ENCODE measurements at places on chromosomes 11 and 22.

- no peak for DNase-seq
Measured at GRCh38 chr22:44698531-44699421, 3.2 kb upstream of the PRR5 start.

GRCh38 chr11:118902336-118903203 lies 18.9 kb downstream of the CXCR5 start:
- no peak for DNase-seq

DNA sequence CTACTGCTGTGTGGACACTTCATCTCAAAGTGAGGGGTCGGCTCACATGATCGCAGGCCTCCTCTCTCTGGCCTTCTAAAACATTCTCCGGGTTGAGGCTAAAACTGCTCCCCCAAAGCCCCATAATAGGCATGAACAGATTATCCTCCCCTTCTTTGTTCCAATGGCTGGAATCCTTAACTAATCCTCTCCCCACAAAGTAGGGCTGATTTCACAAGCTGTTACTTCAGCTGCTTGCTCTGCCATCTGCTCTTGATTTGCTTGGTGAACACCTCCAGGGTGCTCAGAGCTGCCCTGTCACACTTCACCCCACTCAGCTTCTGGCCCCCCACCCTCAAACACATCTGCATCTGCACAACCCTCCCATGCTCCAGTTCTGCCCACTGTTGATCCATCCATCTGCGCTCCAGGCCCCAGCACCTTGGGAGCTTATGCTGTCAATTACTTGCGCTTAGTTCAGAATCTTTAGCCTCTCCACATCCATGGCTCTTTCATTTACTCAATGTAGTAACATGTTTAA lies 173.1 kb upstream of the API5 start:
- no peak for DNase-seq

DNA sequence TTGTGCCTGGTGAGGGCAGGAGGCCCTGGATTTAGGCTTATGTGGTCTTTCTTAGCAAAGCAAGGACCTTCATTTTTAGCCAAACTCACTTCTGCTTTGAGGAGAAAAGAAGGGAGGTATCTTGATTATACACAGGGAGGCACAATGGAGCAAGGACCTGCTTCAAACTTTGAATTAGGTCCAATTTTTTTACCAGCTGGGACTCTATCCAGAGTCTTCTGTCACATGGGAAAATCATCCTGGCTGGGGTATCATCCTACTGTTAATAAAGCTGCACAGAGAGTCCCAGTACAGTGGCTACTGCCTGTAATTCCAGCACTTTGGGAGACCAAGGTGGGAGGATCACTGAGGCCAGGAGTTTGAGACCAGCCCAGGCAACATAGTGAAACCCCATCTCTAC lies 87.8 kb downstream of the CWC15 start:
- no peak for DNase-seq

DNA sequence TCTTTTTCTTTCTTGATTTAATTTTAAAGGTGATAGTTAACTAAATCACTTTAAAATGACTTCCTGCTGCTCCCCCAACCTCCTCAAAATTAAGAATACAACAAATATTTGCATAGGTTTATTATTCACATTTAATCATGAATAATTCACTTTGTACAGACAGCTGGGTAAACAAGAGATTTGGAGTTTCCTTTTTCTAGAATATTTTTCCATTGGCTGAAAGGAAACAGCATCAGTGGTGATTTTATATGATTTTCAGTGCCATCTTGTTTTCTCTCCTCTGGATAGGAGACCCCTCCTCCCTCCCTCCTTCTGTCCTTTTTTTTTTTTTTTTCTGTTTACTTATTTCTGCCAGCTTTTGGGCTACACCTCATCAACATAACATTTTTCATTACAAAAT lies 60.5 kb downstream of the LIF start:
- no peak for DNase-seq

DNA sequence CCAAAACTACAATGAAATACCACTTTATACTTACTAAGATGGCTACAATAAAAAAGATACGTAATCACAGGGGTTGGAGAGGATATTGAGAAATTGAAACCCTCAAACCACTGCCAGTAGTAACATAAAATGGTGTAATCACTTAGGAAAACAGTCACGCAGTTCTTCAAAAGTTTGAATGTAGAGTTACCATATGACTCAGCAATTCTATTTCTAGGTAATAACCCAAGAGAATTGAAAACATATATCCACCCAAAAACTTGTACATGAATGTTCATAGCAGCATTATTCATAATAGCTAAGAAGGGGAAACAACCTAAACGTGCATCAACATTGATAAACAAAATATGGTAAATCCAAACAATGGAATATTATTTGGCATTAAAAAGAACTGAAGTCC lies 24.4 kb upstream of the PSMA1 start:
- DNase-seq: no peak
